AG04449 (cell line): ENCODE measurements at places on chromosomes 3 and 15.

DNA sequence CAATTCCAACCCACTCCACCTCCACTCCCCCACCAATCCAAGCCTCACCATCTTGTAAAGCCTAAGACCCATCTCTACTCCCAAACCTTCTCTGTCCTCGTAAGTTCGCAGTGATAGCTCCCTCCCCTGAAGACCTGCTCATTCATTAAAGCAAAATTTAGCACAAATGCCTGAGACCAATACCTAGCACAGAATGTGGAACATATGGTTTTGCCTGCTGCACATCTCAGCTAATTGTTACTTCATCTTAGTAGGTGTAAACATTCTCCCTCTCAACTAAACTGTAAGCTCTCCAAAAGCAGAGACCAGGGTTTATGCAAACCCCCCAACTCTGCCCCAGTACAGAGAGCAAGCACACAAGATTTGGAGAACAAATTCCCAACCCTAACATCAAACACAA, 20.5 kb downstream of the DCLK3 start:
- DNase-seq: no peak

DNA sequence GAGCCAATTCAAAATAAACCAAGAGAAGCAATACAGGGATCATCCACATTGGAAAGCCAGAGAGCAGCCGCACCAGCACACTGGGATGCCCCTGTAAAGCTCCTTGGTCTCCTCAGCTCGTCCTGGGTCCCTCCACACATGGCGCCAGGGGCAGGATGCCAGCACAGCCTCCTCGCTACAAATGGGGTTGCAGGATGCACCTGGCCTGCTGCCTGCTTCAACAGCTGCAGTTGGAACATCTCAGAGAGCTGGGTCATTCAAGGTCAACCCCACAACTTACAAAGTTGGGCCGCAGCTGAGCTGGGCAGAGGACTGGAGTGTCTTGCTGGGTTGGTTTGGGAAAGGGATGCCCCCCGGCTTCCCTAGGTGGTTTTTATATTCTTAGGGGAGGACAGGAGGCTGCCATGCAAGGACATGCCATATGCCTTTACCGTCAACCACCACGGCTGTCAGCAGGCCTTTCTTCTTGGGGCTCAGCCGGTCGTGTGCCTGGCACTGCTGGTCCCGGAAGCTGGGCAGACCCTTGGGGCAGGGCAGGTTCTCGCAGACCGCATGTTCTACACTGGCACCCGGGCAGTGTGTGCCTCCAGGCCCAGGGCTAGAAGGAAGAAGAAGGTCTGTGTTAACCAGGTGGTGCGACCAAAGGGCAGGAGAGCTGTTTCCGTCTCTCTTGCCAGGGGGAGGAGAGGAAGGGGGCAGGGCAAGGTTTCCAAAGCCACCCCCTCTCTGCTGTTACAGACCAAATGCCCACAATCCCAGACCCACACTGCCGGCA, 225.2 kb downstream of the ADAMTS17 start:
- DNase-seq: no peak

DNA sequence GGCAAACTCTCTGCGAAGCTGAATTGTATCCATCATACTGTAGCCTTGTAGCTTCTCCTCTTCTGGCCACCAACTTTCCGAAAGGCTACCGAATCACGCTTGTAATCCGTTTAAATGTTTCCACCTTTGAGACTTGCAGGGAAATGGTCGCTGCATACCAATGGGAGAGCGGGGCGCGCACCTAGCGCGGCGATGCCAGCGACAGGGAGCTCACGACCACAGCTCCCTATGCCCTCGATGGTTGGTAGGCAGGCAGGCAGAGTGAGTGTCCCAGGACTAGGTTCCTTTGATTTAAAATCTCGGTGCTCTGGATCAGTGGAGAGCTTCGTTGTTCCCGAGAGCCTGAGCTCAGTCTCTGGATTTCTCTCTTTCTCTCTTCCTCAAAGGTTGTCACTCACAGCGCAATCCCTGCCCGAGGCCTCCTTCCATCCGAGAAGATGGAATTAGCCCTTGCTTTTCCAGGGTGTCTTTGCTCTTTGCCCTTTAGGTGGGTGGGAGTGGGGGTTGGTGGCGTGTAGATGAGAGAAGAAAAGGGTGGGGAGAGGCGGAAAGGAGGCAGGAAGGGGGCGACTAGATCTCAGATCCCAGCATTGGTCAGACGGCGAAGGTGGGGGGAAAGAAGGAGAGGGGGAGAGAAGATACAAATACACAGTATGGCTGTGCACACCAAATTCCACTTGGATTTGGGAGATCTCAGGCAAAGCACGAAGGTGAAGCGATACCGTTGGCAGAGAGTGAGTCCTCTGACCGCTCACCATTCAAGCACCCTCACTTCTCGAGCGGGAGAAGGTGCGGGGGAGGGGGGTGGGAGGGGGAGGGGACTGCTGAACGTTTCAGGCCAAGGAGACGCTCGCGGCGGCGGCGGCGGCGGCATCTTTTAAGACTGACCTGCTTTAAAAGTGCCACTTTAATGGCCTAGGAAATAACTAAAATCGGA, at the start of gene SLITRK3:
Gene SLITRK3, minus strand, starts transcription at position 745 of the 937 bp plus-strand sequence. CDS start 5,554 bp downstream, outside the sequence.
- DNase-seq: no peak

- DNase-seq: no peak
Observed at GRCh38 chr3:38662544-38662943, 13.1 kb upstream of the SCN5A start.

DNA sequence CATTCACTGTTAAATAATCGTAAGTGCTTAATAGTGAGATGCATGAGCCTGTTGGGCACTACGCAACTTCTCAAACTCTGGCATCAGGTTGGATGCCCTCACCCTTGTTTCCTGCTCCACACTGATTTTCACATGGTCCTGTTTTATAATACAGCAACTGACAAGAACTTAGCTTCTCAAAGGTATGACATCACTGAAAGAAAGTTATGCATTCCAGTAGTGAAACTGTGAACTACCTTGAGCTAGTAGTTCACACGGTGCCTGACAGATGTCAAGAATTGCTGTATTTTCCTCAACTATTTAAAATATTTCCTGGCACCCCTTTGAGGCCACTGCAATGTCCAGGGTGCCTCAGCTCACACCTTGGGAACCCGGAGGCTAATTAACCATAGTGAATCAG, 327.5 kb downstream of the RORA start:
- no peak for DNase-seq
